ENCODE measurements at places on chromosomes 1 and 21.
A peak's percentile ranks its signal among the peaks of the same experiment; 100 is the strongest.

GRCh38 chr1:248857749-248858095 is 1.2 kb downstream of the ZNF692 start:
- no peak for DNase-seq

DNA sequence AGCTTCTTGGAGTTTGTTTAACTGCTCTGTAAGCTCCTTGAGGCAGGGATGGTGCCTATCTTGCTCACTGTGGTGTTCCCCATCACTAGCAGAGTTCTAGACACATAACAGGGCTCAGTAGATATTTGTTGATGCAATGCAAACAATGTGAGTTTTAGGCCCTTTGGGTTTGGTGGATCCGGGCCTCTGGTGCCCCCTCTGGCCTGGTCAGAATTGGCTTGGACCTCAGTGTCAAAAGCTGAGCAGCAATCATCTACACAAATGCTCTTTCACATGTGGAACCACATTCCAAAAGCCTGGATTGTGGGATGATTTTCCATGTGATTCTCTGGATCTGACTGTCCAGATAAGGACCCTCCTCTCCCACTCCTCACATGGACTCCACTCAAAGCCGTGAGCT is 53.4 kb upstream of the BCAR3 start:
- no peak for DNase-seq

GRCh38 chr1:56979986-56980755 is 14.4 kb upstream of the C8B start:
- DNase-seq: no peak

- DNase-seq: no peak
Measured at GRCh38 chr1:168767894-168768584, 39.0 kb upstream of the DPT start.

GRCh38 chr1:53655931-53656746 is 82.8 kb downstream of the GLIS1 start:
- no peak for DNase-seq

- peak; percentile 25 for DNase-seq
Measured at GRCh38 chr1:241998412-241998921, 431 bp downstream of the MAP1LC3C start.

DNA sequence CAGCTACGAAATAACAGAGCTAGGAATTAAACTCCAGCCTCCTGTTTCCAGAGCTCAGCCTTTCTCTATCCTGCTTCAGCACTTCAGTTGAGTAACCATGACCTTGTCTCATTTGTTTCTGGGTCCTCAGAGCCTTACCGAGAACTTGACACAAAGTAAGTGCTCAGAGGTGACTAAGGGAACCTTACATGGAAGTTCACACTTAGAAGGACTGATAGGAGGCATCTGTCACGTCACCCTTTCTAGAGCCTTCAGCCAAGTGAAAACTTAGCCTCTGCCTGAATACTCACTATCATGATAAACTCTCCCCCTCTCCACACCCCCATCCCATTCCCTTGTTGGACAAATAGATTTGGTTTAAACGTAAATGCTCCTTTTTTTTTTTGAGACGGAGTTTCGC is 9.8 kb upstream of the LUZP1 start:
- DNase-seq: no peak

DNA sequence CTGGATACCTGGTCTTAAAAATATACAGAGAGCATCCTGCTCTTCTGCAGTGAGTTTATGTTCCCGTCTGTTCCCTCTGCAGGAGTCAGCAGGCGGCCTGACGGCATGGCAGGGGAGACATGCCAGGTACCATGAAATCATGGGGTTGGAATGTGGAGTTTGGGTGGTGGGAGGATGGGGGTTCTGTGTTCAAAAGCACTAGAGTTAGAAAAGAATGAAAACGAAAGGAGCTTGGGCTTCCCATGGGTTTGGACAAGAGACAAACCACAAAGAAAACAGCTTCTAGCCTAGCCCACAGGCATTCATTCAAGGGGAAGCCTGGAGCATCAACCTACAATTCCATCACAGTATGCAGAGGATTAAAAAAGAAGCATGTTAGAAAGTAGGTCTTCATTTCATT is 59.9 kb downstream of the WARS2 start:
- no peak for DNase-seq

Measured in CD4-positive, alpha-beta T cell treated with Interleukin-15 for 4 hours (primary cell).